RWPE1 (cell line): ENCODE measurements at places on chromosomes 2 and 18.
A peak's percentile ranks its signal among the peaks of the same experiment; 100 is the strongest.

GRCh38 chr2:202375609-202376408 is at the start of gene BMPR2:
TSS of gene BMPR2 (plus strand) at chr2:202376327. CDS start at chr2:202377475, 1,148 bp downstream.
- peak; percentile 82 for DNase-seq

- no peak for DNase-seq
Observed at GRCh38 chr2:41329040-41329439, 718.8 kb upstream of the PKDCC start.

DNA sequence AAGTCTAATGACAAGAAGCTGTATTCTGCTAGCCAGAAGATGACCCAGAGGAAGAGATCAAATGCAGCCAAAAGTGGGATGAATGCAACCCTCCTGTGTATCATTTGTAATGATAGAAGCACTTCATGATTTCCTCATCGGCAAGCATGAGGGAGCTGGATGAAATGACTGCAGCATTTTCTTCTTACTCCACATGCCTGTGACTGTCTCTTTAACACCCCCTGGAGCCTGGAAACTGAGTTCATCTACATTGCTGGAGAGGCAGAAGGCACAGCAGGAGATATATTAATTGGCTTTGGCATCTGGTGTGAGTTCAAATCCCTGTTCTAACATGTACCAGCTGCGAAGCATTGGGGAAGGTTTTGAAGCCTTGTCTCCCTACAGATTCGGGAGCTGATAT is 37.7 kb downstream of the ID2 start:
- DNase-seq, result no peak

GRCh38 chr2:58484629-58485028 is 243.5 kb upstream of the FANCL start:
- DNase-seq, result no peak

DNA sequence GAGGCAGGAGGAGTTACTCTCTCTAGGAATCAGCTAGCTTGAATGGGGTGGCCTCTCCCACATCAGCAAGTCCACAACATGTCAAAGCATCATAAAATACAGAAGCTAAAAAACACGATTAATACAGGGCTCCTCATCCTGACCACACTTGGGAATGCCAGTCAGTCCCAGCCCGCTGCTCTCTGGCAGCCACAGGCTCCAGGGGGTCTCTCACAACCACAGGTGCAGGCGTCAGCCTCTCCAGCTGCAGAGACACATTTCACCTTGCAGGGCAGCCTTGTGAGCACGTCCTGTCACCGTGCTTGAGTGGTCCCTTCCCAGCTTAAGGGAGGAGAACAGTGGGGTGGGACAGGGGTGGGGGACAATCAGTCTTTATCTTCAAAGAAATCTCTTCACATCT is 137.4 kb upstream of the SH3BP4 start:
- DNase-seq, result no peak

DNA sequence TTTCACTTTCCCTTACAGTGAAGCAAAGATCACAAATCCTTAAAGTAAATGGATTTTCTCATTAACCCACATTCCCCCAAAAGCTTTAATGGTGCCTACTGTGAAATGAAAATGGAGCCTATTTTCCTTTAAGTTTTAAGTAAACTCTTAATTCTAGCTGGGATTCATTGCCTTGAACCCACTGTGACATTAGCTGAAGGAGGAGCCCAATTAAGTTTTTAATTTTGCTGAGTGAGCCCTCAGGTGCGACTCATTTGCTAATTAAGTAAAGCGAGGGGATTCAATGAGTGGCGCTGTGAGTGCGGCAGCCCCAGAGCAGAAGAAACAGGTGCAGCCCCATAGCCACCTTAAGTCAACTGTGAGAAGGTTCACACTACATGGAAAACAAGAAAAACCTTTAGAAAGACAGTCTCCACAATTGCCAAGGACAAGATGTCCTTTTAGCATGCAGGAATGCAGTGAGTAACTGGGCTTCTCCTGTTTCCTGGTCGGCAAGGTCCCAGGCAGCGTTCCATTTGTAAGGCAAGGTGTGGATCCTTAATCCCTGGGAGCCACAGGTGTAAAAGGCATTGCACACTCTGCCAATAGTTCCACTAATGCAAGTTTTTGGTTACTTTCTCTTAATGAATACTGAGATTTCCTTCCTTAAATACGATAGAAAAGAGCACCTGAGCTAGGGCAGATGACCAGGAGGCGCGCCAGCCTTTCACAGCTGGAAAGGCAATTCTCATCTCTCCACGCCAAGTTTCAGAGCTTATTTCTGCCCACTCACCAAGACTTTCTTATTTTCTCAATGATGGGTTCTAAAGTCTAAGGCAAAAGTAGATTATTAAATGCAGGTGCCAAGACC is 87.7 kb downstream of the TMEM18 start:
- DNase-seq, result peak; percentile 12

DNA sequence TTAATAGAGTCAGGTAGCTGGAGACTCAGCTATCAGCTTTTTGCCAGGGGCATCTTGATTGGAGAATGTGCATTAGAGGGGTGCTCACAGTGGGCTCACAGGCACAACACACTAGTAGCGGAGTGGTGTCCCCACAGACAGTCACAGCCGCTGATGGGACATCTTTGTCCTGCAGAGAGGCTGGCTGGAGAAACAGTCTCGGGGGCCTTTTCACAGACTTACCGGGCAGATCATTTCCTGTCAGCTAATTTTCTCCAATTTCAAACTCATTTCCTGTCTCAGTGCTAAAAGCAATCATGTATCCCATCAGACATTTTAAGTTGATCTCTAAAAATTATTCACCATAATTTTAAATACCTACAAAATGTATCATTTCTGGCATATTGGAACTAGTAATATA is 562.6 kb downstream of the DCDC2C start:
- no peak for DNase-seq

- no peak for DNase-seq
Observed at GRCh38 chr18:23541349-23542093, 38.2 kb downstream of the RMC1 start.

- no peak for DNase-seq
Observed at GRCh38 chr2:227865291-227865690, 6.1 kb upstream of the DAW1 start.

- DNase-seq, result no peak
Observed at GRCh38 chr18:33664241-33664874, 86.3 kb downstream of the ASXL3 start.

DNA sequence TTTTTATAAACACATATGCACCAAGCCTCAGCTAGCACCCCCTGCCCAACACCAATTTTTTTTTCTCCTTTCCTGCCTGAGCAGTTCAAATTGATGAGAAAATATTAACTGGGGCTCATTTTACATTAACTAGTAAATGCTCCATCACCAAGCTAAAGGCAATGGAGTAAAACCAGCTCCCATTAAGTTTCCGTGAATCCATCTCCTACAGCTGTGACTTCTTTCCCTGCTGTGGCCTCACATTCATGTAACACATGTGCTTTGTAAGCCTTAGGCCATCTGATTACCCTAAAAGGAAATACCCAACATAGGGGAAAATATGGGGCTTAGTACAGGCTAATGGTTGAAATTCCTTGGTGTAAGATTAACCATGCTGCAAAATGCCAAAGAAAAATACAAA is 60.8 kb downstream of the DNER start:
- no peak for DNase-seq

DNA sequence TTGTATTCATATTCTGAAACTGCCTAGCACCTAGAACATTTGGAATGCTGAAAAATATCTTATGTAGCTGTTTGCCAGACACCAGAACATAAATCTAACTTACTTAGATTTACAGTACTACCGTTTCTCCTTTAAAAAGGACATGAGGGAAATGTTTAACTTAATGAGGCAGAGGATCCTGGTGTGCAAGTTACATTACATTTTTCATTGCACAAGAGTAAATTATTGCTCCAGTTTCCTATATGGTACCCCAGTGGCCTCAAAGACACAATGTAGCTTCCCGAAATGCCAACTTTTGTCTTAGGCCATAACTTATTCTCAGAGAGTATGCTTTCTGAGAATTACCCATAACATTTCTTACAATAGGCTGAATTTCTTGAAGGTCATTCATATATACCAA is 105.5 kb upstream of the DTNA start:
- no peak for DNase-seq

DNA sequence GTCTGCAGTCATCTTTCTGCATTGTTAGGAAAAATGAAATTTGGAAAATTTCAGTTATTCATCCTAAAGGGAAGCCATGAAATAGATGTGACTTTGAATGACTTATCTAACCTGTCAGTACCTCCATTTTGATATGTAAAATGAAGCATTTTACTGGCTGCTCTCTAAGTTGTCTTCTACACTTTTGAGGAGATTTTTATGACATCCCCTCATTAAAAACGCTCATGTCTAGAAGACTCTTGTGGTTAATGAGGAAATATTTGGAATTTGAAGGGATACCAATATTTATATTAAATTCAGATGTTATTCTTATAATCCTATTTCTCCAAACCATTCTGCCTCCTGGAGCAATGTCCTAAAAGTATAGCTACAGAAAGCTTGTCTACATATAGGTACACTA is 73.8 kb upstream of the THUMPD2 start:
- no peak for DNase-seq

DNA sequence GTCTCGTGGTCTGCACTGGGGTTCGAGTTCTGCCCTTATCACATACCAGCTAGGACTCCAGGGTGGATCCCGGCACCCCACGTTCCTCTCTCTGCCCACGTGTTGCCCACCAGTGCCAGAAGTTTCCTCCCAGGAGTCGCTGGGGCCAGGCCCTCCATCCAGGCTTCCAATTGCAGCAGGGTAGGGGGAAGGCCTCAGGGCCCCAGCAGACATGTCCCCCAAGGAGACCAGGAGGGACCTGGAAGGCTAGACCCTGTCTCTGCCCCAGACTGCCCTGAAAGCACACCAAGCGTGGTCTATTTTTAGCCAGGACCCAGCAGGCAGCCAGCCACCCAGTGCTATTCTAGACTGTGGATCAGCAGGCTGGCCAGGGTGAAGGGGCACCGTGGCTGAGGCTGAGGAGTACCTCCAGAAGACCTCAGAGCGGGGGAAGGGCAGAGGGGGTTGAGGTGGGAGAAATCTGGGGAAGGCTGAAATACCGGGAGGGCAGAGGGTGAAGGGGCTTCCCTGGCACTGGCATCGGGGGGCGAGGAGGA is 18.8 kb upstream of the TNS1 start:
- no peak for DNase-seq

GRCh38 chr18:55109818-55110414 is 150.7 kb upstream of the CCDC68 start:
- DNase-seq, result no peak

DNA sequence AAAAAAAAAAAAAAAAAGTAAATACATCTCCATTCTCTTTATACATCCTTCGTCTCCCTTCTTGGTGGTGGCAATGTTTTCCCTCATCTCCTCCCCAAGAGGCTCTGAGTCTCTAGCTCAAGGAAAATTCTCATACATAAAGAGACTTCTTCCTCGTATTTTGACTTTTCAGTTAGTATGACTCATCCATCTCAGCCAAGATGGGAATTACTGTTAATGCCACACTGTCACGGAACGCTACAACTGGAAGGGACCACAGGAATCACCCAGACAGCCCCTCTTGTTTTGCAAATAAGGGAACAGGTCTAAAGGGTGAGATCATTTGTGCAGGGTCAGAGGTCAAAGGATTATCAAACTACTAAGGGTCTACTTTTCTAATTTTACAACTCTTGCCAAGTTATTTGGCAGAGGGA is 19.5 kb downstream of the NFE2L2 start:
- no peak for DNase-seq

DNA sequence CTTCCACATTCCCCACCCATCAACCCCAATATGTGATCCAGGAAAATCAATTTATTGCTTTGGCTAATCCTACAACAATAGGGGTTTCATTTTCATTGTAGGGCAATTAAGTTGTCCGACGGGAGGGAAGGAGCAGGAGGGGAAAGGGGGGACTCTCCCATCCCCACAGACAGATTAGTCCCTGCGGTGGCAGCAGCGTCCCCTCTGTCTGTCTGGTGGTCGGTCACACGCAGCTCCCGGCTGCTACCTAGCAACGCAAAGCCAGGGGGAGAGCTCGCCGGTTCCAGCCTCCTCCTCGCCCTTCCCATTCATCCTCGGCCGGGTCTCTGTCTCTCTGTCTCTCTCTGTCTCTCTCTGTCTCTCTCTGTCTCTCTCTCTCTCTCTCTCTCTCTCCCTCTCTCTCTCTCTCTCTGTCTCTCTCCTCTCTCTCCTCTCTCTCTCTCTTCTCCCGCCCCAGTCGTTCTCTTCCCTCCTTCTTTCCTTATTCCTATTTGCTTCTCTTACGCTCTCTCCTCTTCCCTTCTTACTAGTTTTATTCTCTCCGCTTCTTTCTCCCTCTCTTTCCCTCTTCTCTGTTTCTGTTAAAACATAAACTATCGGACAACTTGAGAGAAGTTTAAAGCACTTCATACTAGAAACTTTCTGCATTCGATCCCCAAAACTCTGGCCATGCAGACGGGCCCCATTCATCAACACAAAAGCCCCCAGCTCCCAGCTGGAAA is 1.2 kb downstream of the LRP2 start:
- no peak for DNase-seq

DNA sequence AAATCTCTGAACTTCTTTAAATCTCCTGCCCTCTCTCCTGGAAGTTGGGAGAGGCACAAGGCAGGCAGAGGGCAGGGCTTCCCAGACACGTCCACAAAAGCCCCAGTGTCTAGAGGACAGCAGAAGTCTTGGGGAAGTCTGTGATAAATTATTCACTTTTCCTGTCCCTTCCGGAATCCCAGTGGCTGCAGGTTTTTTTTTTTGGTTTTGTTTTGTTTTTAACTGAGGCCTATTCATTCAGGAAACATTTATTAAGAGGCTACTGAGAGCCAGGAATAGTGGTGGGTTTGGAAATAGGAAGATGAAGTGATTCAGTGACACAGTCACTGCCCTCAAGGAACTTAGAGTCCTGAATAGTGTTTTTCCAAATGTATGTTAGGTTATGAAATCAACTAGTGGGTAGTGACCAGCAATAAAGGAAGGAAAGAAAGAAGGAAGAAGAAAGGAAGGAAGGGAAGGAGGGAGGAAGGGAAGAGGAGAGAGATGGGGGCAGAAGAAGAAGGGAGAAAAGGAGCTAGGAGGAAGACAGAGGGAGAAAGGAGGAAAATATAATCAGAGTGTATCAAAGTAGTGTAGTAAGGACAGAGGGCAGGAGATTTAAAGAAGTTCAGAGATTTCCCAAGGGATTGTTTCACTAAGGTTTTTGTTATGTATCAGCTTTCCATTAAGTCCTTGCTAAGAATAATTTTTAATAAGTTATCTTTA is 98.9 kb upstream of the ZFP36L2 start:
- no peak for DNase-seq

DNA sequence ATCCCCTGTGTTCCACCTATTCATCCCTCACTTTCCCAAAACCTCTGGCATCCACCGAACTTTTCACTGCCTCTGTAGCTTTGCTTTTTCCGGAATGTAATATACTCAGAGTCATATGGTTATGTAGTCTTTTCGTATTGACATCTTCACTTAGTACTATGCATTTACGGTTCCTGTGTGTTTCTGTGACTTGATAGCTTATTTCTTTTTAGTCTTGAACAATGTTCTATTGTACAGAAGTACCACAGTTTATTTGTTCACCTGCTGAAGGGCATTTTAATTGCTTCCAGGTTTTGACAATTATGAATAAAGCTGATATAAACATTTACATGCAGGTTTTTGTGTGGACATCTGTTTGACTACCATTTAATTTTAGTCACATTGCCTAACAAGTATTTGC is 154.7 kb upstream of the DOK6 start:
- DNase-seq, result no peak

GRCh38 chr18:51486735-51487366 is 289.4 kb upstream of the MEX3C start:
- DNase-seq, result no peak
